Activated T-cell treated with anti-CD3 and anti-CD28 coated beads, Interleukin-2, amount 50 U/mL, for 72 hours (primary cell): ENCODE measurements at places on chromosomes 3 and 15.

DNA sequence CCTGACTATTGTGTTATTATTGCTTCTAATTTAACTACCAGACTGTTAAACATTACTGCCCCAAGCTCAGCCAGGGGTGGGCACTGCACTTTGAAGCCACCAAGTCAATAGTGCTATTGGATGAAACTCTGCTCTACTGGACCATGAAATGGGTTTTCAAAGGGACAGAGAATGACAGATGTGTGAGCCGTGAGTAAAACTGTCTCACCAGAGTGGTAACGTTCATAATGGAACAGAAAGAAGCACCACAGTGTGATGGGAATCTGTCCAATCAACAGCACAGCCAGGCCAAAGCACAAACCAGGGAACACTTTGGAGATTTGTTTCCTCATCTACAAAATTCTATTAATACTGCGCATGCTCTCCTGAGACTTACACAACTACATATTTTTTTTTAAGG is 171.8 kb upstream of the LPP start:
- DNase-seq: no peak

DNA sequence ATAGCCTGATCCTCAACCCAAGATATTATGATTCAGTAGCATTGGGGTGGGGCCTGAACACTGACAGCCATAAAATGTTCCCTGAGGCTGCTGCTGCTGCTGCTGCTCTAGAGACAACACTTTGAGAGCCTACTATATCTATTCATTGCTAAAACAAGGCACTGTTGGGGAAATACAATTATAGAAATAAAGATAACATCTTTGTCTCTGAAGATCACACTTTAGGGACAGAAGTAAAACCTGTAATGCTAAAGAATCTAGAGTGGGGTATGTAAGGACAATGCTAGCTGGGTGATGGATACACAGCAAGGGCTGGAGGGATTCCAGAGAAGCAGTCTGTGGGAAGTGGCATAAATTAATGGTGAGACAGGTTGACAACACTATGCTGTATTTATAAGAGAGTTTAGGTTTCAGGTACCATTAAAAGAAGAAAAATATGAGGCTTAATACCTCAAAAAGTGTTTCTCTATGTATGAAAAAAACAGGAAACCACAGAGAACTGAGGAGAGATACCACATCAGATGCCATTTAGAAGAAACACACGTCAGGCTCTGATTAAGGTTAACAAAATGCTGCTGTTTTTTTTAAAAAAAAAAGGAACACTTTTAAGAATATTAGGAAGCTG is 115.9 kb downstream of the CBLB start:
- DNase-seq: peak; percentile 37

GRCh38 chr15:63545520-63545919 is 41.1 kb downstream of the USP3 start:
- no peak for DNase-seq

DNA sequence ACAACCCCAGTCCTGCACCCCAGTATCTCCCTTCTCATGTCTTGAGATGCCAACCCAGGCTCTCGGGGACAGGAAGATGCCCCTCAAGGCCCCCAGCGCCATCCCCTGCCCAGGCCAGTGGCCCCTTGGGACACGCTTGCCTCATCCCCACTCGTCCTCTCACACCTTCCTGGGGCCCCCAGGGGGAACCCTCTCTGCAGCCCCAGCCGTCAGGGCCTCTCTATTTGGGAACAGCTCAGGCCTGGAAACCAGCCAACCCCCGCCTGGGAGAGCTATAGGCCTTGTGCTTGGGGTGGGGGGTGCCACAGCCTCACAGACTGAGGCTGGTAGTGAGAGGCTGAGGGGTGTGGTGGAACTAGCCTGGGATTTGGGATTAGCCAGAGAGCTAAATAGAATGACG is 7.8 kb downstream of the LINGO1 start:
- DNase-seq: no peak

- DNase-seq: peak; percentile 49
Measured at GRCh38 chr3:171049861-171050444, 23.4 kb upstream of the SLC2A2 start.

DNA sequence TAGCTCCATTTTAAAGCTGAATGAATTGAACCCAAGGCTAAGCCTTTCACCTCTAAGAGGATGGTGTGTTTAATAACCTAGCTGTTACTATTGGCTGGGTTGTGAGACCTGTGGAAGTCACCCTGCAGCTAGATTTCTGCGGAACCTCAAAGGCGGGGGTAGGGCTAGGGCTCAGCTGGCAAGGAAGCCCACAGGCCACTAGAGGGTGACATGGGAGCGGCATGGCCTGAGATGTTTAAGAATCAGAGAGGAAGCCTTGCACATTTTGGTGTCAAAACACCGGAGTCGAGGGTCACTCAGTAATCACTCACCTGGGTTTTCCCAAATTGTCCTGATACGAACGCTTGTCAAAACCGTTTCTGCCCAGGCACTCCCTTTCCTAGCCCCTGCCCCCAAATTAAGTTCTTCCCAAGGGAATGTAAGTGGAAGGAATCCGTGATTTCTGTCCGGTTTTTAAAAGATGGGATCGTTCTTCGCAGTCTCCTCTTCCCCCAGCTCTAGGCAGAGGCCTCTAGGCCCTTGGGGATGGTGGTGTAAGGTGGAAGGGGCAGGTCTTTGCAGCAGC is 3.8 kb upstream of the ACAD9 start:
- DNase-seq: peak; percentile 78

GRCh38 chr3:115111632-115112031 is 35.5 kb downstream of the ZBTB20 start:
- DNase-seq: no peak

DNA sequence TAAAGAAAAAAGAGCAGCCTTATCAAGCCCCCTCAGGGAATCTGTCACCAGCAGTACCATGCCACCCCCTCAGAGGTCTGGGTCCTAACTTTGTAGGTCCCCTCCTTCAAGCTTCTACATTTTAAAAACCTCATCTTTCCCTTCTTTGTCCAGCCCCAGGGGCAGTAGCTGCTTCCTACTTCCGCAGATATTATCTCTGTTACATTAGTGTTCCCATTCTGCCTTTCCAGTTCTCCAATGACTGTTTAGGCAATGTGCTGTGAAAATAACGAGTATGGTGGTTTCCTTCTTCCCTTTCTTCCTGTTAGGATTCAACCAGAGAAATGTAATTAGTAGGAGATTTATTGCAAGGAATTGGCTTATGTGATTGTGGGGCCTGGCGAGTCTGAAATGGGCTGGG is 126.1 kb upstream of the TNIK start:
- DNase-seq: no peak
